ENCODE measurements at places on chromosomes 1 and 21.

DNA sequence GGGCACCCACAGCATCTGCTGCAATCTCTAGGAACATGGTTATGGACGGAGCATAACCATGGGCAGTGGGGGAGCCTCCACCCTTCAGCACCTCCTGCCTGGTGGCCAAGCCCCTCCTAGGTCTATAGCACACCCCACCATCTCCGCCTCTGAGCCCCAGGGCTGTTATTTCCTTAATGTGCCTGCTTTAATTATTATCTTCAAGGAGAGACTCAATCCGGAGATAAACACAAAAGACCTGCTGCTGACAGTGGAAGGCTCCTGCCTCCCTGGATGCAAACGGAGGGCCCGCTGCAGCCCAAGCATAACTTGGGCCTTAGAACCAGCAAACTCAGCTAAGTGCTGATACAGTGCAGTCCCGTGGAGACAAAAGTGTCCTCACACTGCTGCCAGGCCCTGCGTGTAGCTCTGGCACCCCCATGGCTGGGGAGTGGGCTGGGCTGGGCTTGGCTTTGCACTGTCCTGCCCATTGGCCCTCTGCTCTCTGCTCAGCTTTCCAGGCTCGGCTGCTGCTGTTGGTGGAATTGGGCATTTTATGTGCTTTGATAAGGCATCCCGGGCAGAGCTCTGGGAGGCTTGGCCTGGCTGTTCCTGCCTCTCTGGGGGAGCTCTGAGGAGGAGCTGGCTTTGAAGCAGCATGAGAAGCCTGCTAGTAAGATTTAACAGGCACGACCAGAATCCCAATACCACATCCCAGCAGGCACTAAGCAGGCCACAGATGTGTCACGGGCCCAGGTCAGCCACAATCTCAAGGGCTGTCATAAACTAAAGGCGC lies 620.2 kb downstream of the PTPRU start:
- DNase-seq = no peak

DNA sequence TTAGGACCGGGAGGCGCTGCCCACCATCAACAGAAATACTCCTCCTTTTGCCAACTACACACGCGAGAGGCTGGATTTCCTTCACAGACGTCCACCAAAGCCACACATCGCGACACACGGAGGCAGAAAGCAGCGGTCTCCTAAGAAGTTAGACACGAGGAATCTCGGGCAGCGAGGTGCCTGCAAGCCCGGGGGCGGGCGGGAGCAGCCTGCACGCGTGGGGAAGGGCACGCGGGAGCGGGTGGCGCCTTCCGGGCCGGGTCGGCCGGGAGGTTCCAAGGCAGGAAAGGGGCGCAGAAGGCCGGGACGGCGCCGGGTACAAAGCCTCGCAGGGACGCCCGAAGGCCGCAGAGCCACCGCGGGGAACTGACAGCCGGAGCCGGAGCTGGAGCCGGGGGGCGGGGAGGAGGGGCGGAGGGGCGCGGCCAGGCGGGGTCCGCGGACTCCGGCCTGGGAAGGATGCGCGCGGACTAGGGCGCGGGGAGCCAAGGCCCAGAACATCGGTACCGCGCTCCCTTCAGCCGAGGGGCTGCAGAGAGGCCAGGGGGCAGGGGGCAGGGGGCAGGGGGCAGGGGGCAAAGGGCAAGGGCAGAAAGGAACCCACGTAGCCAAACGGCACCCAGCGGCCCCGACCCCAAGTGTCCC lies 722 bp downstream of the NPHP4 start:
- peak; percentile 11 for DNase-seq

DNA sequence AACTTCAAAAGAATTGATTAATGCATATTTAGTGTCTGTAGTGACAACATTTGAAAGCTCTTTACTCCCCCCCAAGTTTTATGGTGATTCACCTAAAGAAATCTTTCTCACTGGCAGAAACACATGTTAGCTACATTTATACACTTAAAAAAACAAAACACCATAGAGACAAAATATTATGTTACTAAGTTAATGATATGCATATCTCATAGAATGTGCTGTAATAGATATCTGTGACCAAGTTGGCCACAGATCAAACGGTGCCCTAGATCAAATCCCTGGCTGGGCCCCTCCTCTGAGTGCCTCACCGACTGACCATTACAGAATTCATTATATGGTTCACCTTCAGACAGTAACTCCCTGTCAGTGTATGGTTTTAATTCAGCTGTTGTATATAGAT lies 322.1 kb upstream of the LYPLAL1 start:
- DNase-seq = no peak

DNA sequence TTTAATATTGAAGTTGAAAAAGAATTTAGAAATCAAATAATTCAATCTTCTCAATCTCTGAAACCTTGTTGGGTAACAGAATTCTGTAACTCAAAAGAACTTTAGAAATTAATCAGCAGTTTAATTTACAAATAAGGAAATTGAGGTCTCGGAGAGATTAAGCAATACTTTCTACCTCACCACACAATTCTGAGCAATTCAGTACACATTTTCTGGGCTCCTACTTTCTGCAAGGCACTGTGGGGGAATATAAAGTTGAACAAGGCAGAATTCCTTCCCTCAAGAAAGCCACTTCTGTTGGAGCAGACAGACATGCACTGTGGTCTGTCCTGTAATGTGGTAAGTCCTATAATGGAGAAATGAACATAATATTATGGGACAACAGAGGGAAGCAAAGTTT lies 47.7 kb downstream of the MEF2D start:
- no peak for DNase-seq

DNA sequence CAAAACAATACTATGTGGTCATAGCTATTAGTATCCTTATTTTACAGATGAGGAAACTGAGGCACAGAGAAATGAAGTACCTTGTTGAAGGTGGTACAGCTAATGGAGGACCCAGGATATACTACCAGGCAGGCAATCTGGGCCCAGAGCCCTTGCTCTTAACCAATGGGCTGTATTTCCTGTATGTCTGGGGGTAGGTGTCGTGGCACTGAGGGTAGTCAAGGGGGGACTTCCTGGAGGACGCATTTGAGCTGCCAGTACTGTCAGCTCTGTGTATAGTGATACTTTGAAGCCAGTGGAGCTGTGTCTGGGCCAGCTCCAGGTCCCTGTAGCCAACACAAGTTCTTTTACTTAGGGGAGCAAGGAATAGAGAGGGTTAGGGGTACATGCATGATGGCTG lies 34.9 kb downstream of the FAM151A start:
- DNase-seq = no peak

GRCh38 chr1:234429434-234429806 lies 49.6 kb downstream of the TARBP1 start:
- DNase-seq = no peak

DNA sequence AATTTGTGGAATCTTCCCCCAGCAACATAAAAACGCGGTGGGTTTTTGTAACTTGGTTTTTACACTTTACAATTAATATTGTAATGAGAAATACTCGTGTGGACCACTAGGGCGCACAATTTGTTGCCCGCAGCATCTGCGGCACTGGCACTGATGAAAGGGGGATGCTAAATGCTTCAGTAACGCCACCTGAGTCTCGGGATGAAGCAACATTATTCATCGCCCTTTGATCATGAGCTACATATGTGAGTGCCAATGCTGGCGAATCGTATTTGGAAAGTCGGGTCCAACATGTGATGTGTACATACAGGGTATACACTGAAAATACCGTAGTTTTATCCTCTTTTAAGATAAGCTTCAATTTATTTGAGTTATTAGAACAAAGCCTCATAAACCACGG lies 34.2 kb upstream of the COX20 start:
- peak; percentile 26 for DNase-seq

DNA sequence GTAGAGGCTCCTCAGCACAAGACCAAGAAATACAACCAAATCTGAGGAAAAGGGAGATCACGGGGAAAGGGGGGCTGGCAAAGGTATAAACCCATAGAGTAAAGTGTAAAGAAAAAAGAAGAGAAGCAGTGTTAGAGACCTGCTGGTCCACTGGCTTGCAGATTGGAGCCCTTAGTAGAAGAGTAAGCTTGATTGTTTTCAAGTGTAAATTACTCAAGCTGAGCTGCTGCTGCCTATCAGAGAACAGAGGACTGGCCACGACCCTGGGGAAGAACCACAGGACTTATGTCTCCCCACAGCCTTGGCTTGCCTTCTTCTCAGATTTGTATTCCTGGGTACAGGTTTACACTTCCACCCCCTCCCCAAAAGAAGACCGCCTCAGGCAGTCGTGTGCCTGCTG lies 294.2 kb downstream of the LMX1A start:
- DNase-seq = no peak

DNA sequence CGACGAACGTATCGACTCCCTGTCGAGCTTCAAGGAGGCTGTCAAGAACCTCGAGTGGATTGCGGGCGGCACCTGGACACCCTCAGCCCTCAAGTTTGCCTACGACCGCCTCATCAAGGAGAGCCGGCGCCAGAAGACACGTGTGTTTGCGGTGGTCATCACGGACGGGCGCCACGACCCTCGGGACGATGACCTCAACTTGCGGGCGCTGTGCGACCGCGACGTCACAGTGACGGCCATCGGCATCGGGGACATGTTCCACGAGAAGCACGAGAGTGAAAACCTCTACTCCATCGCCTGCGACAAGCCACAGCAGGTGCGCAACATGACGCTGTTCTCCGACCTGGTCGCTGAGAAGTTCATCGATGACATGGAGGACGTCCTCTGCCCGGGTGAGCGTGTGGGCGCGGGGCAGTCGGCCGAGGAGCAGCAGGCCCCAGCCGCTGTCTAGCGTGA lies 28.0 kb downstream of the COL6A2 start:
- DNase-seq = no peak

- no peak for DNase-seq
Observed at GRCh38 chr21:24076179-24076578, 1531.1 kb downstream of the MRPL39 start.

DNA sequence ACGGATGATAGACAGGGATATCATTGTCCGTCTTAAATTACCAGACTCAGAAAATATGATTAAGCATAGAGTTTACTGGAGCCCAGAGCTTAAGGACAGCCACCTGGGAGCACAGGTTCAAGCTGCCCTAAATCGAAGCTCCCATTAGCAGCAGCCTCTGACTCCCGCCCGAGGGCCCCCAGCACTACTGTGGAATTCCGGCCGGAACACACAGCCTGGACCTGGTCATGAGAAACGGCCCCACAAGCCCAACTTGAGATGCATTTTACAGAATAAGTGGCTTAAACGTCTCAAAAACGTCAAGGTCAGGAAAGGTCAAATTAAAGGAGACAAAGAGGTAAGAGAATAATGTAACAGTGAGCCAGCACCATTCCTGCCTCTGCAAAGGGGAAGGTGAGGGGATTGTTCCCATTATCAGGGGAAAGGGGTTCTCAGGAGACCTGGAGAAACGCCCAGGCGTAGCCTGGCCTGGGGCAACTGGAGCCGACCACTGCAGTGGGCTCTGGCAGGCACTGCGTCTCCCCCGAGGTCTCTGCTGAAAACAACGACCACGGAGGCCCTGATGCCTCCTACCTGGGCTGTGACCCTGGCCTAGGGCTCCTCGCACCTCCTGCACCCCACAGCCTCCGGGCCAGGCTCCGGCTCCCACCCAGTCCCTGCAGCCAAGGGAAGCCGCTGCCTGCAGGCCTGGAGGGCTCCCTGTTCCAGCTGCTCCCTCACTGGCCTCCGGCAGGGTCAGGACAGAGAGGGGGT lies 11.5 kb upstream of the COL6A1 start:
- no peak for DNase-seq

DNA sequence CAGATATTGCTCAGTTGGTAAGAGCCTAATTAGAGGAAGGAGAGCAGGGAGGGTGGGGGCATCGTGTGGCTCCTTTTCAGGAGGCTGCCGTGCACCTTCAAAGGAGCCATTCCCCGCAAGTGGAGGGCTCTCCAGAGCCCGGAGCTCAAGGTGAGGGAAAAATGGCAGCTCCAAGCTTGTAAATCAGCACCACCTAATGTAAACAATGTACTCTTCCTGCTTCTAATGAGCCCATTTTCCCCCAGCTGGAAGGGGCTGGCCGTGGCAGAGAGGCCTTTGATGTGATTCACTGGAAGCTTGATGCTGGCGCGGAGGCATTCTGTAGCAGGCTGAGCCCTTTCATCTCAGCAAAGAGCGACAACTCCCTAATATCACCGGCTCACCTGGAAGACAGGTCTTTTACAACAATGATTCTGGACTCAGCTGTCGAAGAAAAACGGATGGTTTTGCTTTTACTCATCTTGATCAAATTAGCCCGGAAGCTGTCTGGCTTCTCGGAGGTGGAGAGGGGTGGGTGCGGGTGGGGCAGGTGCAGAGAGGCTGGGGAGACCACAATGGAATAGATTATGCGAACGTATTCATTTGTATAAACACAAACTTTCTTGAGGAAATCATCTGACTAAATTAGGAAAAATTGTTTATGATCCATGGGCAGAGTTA lies 112.5 kb downstream of the RRAGC start:
- DNase-seq = no peak

DNA sequence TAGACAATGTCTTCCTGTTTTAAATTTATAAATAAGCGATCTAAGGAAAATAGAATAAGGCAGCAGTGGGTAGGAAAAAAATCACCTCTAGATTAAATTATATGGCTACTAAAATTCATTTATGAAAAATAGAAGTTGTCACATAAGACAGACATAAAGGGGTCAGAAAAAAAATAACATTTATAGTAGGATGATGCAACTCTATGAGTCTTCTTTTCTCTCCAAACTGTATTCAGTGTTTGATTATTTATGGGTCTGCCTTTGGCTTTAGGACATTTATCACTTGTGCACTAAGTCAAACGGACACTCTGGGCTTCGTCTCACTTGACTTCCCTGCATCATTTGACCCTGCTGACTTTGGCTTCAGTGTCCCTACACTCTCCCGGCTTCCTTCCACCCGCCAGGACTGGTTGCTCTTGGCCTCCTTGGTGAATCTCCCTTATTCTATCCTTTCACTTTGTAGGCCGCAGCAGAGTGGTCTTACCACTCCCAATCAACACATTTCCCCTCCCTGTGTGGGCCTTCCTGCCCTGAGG lies 47.0 kb upstream of the DESI2 start:
- DNase-seq = no peak

GRCh38 chr1:230681599-230681998 lies 32.3 kb downstream of the AGT start:
- peak; percentile 74 for DNase-seq

GRCh38 chr1:183604815-183605214 lies 14.6 kb upstream of the NCF2 start:
- DNase-seq = no peak

- DNase-seq = peak; percentile 40
Observed at GRCh38 chr1:180567654-180568053, 8.9 kb downstream of the OVAAL start.

- peak; percentile 10 for DNase-seq
Observed at GRCh38 chr1:156963621-156964020, 43.2 kb downstream of the LRRC71 start.

DNA sequence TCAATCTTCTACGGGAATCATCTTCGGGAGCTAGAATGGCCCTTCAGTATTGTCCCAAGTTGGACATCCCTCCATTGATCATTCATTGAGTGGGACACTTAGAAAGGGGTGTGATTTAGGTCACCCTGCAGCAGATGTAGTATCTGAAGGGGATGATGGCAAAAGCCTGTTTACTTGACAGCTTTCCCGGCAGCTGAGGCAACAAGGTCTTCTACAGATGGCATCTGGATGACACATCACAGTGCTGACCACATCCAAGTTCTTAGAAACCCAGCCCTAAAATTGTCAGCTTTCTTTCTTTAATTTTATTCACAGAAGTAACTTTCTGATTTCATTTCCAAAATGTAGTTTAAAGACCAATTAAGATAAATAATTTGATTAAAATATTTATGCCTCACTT lies 150.3 kb downstream of the AMY1C start:
- DNase-seq = no peak

- DNase-seq = no peak
Observed at GRCh38 chr1:78526496-78526895, 35.7 kb downstream of the PTGFR start.

GRCh38 chr1:119727991-119728390 lies 16.3 kb downstream of the PHGDH start:
- no peak for DNase-seq

GRCh38 chr1:162380061-162380846 lies 1.3 kb upstream of the C1orf226 start:
- DNase-seq = no peak
